Karpas-422 (cell line): ENCODE measurements at places on chromosomes 12 and 14.

- no peak for DNase-seq
These were observed 66.7 kb downstream of the PDE3A start for GRCh38 chr12:20434996-20435395.

GRCh38 chr12:39574378-39574777 lies 45.2 kb downstream of the ABCD2 start:
- DNase-seq = no peak

DNA sequence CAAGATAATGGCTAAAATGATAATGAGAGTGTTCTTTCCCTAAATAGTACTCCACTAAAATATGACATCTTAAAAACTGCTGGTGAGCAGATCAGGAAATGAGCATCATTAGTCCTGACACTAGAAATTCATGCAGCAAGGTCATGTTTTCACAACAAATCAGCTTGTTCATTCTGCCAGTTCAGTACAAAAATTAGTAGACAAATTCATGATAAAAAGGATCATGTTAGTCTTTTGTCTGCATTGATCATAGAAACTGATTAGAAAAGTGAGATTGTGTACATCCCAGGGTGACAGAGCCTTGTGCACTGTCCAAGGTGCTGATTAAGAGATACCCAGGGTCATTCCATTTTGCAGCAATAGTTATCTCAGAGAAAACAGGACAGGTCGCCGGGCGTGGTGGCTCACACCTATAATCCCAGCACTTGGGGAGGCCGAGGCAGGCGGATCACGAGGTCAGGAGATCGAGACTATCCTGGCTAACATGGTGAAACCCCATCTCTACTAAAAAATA lies 163.6 kb downstream of the RIMBP2 start:
- peak; percentile 51 for DNase-seq

DNA sequence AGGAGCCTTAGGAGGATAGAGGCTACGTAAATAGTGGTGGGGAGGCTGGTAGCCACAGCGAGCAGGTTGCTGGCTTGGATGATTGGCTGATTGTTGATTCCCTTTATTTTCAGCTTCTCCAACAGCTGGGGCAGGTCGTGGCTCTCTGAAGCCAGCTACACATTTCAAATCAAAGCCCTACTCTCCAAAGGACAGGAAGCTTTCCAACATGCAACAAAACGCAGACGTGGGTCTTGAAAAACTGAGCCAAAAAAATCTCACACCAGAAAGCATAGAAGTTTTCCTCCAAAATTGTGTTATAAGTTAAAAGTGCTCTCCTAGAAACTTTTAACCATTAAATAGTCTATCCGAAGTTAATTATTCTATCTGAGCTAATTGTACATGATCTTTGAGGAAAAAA lies 37.6 kb upstream of the PRICKLE1 start:
- peak; percentile 36 for DNase-seq

DNA sequence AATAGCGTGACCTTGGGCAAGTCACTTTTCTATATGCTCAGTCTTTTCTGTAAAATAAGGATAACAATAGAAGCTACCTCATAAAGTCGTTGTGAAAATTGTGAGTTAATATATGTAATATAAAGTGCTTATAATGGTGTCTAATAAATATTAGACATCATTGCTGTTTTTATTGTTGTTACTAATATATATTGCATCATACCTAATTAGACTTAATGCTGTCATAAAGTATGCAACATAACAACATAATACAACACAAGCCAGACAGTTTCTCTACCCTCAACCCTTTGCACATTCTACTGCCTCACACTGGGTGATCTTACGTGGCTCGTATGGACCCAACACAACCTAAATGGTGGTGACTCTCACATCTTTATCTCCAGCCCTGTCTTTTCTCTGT lies 136.9 kb downstream of the KICS2 start:
- DNase-seq = no peak

DNA sequence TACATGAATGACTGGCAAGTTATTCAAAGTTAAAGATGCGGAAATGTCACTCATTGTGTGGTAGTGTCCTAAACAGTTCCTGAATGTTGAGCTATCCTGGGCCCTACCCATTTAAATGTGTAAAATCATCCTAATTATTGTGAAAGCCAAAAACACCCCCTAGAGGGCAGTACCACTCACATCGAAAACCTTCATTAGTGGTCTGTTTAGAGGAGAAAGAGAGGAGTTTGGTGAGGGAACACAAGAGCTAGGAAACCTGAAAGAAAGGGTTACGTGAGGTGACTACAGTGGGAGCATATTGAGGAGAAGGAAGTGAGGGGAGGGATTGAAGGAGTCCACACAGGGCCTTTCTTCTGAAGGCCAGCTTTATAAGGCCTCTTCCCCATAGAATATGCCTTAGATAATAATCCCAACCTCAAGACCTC lies 2.5 kb upstream of the TEP1 start:
- DNase-seq = peak; percentile 90

- DNase-seq = no peak
These were observed 52.3 kb downstream of the IPO8 start for GRCh38 chr12:30643366-30643765.

DNA sequence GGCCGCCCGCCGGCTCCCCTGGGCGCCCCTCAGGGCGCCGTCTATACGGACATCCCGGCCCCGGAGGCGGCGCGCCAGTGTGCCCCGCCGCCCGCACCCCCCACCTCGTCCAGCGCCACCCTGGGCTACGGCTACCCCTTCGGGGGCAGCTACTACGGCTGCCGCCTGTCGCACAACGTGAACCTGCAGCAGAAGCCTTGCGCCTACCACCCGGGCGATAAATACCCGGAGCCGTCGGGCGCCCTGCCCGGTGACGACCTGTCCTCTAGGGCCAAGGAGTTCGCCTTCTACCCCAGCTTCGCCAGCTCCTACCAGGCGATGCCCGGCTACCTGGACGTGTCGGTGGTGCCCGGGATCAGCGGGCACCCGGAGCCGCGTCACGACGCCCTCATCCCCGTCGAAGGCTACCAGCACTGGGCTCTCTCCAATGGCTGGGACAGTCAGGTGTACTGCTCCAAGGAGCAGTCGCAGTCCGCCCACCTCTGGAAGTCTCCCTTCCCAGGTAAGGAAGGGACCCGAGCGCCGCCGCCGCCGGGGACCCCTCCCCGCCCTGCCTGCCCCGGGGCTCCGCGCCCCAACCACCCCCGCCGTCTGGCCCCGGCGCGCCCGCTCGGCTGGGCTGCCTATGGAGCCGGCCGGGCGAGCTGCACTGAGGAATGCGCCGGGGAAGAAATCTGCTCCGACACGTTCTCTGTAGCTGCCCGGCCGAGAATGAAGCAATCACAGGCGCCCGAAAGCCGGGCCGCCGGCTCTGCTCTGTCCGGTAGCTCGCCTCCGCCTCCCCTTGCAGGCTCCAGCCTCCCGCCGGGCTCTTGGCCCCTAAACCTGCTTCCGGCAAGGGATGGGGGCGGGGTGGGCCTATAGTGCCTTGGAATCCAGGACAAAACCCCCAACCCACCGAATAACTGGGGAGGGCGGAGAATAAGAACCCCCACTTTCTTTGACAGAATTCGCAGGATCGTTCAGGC lies 794 bp downstream of the HOXC13 start:
- DNase-seq = no peak

- no peak for DNase-seq
These were observed 834.7 kb downstream of the FLRT2 start for GRCh38 chr14:86364634-86365033.

GRCh38 chr12:122858171-122858570 lies 22.9 kb downstream of the HIP1R start:
- no peak for DNase-seq

DNA sequence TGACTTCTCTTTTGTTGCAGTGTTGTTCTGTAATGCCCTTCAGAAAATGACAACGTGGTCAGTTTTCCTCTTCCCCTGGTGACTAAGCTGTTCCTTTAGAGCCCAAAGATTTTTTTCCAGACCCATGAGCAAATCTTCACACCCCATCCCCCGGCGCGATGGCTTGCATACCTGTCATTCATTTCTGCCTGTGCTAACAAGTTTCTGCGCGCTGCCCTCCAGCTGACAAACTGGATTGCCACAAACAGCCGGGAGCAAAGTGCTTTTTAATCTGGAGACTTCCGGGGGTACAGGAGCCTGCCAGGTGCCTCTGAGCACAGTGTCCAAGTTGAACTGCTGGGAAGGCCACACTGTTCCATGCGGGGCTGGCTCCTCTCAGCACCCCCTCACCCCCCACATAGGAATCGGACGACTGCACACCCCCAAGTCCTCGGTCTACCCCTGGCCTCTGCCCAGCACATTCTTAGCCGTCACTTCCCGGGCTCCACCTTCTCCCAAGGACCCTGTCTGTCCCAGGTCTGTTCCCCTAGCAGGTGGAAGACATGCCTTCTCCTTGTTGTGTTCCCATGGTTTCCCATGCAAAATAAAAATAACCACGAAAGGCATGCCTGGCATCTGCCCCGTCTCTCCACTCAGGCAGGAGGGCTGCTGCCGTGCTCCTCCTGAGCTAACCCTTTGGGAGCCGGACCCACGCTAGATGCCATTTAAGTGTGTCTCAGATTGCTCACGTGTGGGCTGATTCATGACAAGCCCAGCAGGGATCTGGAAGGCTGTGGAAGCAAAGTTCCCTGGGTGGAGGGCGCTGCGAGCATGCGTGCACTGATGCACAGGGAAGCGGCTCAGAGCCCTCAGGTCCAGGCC lies 14.1 kb downstream of the RILPL1 start:
- no peak for DNase-seq

- DNase-seq = no peak
These were observed 42.6 kb downstream of the LTBP2 start for GRCh38 chr14:74569387-74569786.

DNA sequence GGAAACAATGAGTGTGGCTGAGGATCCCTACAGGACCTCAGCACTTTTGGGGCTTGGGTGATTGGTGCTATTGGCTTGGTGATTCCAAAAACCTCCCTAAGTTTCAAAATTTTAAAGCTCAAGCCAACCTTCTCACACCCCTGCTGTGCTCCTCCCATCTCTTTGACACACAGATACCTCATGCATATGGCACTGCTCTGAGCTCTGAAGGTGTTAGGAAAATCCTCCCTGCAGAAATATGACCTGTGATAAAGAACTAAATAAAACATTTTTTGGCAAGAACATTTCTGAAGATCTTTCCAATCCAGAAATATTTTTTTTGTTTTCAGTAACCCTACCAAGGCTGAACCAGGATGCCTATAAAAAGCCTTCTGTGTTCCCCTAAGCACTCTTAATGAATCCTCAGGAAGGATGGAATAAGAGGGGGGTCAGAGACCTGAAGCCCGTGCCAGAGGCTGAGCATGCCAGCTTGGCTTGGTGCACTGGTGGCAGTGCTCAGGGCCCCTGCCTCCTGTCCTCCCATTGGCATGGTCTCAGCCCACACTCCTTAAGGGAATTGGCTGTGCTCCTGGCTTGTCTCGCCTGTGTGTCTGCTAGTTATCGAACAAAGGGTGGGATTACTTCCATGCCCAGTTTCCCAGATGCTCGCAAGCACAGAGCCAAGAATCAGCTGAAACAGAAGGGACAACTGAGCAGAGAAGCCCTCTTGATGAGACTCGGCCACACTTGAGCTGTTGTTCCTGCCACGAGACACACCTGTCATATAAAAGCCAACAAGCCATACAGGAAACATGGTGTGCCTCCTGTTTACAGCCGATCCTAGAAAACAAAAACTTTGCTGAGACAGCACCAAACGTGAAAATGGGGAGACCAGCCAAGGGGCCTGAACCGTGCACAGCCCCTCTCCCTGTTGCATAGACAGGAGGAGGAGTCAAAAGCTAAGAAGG lies 132.7 kb upstream of the EEA1 start:
- no peak for DNase-seq

DNA sequence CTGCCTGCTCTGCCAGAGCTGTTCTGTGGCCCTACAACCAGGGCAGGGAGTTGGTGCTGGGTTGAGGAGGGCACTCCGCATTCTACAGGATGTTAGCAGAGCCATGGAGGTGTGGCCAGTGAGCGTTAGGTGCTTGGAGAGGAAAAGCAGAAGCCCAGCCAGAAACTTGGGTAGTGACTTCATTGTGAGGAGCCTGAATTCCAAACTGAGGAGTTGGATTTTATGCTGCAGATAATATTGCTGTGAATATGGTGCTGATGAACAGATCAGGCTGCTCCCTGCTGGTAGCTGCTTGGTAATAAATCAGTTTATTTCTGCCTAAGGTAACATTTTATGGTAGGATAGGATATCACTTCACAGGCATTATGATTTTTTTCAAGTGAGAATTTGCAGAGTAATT lies 7.1 kb upstream of the CCDC175 start:
- no peak for DNase-seq

DNA sequence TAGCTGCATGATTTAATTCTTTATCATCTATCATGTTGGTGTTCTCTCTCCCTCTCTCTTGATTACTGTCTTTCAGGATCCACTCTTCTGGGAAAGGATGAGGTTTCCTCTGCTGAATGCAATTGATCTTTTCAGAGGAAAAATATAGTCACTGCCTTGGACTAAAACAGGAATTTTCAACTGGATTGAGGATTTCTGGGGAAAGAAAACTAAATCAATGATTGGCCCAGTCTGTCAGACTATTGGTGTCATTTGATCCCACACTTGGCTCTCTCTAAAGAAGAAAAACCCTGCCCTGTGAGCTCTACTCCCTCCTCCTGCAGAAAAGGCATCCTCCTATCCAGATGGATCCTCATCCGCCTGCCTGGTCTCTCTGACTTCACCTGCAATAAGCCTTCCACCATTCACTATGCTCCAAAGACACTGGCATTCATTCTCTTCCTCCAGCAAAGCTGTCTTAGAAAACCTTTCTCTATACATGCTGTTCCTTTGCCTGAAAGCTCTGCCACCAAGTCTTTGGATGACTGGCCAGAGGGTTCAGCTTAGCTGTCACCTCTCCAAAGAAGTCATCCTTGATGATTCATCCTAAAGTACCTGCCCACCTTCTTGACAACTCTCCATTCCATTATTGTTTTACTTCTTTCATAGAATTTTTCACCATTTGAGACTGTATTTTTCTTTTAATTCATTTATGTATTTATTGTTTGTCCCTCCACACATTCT lies 127.7 kb upstream of the CAND1 start:
- no peak for DNase-seq

DNA sequence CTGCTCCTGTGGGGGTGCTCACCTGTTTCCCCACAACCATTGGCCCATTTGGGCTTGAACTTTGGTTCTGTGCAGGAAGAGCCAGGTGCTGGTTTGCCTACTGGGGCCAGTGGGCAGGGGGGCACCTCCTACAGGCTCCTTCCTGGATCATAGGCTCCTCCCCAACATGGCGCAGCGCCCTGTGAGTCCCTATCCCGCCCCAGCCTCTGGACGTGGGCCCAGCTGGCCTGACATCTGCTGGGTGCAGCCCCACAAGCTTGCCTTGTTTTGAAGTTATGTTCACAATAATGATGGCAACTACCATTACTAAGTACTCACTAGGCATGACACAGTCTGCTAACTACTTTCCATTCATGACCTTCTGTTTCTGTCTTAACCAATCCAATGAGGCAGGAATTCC lies 147.8 kb downstream of the RBM19 start:
- DNase-seq = no peak

DNA sequence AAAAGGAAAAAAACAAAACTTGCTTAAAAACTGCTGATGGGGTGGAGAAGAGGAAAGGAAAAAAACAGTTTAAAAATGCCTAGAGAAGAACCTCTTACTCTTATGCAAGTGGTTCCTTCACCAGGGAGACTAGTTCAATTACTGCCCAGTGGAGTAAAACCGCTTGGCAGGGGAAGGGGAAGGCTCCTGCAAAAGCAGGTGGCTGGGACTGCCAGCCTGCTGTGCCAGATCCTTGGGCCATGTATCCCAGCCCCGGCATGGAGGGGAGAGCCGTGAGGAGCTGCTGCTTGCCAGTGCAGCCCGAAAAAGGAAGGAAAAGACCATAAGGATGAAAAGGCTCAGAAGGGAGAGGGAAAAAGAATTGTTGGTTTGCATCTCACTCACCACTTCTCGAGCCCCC lies 123.0 kb downstream of the FSCB start:
- DNase-seq = no peak

GRCh38 chr14:78202163-78202562 lies 32.0 kb downstream of the NRXN3 start:
- DNase-seq = no peak

- DNase-seq = no peak
These were observed 338.6 kb downstream of the PCNX1 start for GRCh38 chr14:71245659-71246361.
